Fibroblast of skin of left quadriceps (primary cell): ENCODE measurements at places on chromosomes 4 and X.

GRCh38 chrX:69124108-69124507 is 41.1 kb downstream of the PJA1 start:
- no peak for DNase-seq

GRCh38 chrX:23838953-23839352 is 56.0 kb downstream of the SAT1 start:
- DNase-seq: no peak

GRCh38 chr4:37864786-37865185 is 26.1 kb upstream of the TBC1D1 start:
- no peak for DNase-seq

GRCh38 chr4:140373328-140374129 is at the start of gene SCOC:
Gene SCOC (plus strand): TSS chr4:140373646. CDS start chr4:140379171, 5,525 bp downstream.
- peak; percentile 99 for DNase-seq

DNA sequence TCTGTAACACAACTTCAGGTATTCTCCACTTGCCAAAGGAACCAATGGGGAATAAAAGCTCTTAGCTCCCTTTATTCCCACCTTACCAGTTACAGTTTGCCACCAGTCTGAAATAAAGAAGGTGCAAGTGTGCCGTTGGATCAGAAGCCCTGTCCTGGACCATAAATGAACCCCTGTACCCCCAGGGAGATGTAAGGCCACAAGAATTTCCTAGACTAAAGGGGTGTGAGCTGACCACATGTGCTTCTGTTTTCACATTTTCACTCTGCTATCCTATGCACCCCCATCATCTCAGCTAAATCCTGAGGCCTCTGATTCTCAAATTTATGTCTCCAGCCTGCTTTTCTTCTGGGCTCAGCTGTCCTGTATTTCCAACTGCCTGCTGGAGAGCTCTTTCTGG is 221.2 kb downstream of the SPRY1 start:
- DNase-seq: no peak

DNA sequence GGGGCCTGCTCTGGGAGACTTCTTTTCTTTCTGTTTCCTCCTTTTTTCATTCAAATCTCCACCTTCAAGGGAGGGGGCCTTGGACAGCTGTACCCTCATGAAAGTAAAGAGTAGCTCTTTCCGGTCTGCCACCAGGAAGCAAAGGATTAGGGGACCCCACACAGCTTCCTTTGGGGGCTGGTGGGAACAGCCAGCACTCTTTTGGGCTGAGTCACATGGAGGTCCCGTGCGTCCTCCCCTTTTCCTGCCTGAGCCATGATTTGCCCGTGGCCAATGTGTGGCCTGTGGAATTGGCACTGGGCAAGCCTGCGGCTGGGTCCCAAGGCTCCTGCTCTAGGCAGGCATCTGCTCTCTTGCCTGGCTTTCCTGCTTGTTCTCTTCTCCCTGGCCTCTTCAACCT is 65.5 kb downstream of the FHDC1 start:
- no peak for DNase-seq

DNA sequence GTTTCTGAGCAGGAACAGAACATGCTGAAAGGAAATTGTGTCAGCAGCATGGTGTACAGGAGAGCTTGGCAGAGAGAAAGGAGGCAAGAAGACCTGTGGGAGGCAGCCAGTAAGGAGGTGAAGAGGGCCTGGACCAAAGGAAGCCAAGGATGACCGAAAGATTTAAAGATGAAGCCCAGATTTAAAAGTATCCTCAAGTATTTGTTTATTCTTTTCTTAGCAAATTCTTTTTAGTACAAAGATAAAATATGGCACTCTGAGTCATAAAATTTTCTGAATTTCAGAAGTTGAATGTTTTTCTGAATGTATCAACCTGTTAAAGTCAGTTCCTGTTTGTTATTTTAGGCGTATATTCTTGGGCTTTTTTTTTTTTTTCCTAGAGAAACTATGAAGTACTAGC is 3.5 kb downstream of the PKD2 start:
- DNase-seq: no peak

- no peak for DNase-seq
These were observed 102.8 kb downstream of the C4orf51 start for GRCh38 chr4:145782756-145783155.

DNA sequence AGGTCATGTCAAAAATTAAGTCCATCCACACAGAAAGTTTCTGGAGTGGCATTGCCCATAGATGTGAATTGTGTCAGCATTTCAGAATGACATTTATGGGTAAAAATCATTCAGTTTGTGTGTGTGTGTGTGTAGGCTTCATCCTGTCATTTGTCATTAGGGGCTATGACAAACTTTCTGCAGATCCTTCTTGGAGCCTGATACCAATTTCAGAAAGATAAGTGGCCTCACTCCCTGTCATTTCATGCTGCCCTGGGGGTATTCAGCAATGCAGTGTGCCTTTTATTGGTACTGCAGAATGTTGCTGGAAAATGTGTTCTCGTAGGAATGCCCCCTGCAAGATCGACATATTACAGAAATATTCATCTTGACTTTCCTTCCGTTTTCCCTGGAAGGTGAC is 659.7 kb downstream of the NLGN4X start:
- DNase-seq: no peak

DNA sequence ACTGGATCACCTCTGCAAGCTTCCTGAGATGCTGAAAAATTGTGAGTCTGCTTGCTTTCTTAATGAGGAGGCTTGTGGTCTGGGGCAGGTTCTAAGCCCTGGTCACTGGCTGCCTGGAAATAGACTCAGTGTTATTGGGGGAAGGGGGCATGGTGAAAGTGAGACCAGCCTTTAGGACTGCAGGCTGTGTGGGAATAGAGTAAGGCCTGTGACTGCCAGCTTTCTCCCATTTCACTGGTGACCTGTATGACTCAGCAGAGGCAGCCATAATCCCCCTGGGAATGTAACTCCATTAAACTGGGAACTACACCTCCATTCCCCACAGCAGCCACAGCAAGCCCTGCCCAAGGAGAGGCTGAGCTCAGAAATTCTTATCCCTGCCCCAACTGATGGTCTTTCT is 55.9 kb upstream of the IL15 start:
- no peak for DNase-seq

- no peak for DNase-seq
These were observed 21.7 kb upstream of the CD38 start for GRCh38 chr4:15756361-15756861.

- no peak for DNase-seq
These were observed at the start of gene LIMCH1 for GRCh38 chr4:41538017-41538733. Gene LIMCH1 (plus strand): TSS chr4:41538157. CDS start chr4:41605996, 67,839 bp downstream.
